ENCODE measurements at places on chromosomes 5 and 9. TPM values are rescaled to one million over a fixed set of nuclear protein-coding genes. Genes with fewer than 3 reads are reported as not detected.

Gene SLC9A3
- 9.9 TPM for total RNA-seq

DNA sequence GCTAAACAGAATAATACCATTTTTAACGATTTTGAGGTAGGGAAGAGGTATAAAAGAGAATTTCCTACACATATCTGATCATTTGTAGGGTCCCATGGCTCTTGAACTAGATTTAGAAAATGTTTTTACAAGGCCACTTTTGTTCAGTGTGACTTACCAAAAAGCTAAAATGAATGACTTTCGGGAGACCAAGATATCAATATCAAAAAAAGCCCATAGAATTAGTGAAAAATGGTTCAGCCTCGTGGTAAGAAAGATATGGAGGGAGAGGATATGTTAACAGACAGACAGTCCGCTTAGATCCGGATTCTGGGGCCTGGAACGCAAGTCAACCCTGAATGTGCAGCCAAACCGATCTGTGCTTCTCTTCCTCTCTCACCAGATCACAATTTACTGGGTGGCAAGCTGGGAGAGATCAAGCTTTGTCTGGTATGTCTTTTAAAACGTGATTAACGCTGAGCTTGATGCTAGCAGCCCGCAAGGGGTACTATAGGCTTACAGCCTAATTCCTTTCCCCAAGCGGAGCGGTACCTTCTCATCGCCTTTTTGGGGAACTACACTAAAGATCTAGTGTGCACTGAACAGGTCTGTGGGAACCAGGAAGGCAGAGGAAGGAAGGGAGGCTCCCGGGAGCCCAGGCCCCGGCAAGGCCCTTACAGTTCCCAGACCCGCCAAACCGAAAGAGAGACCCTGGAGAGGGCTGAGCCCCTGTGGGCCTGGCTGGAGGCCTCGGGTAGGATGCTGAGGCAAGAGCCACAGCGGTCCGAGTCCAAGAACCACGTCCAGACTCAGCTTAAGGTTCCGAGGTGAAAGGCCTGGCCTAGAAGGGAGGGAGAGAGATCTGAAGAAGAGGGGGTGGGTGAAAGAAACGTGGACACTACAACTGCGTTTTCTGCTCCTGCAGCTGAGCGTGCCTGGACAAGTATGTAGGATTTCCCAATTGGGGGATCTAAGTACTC lies 2.9 kb downstream of the NR2F1-AS1 start:
- no peaks in the 10 kb centered on the region for H3K36me3 ChIP-seq
- no peak for DNase-seq
- H3K4me3 ChIP-seq = no peak overlapping the region
- H3K27ac ChIP-seq = no peak overlapping the region
- H3K27me3 ChIP-seq = peaks cover 6% of the 10 kb centered on the region

DNA sequence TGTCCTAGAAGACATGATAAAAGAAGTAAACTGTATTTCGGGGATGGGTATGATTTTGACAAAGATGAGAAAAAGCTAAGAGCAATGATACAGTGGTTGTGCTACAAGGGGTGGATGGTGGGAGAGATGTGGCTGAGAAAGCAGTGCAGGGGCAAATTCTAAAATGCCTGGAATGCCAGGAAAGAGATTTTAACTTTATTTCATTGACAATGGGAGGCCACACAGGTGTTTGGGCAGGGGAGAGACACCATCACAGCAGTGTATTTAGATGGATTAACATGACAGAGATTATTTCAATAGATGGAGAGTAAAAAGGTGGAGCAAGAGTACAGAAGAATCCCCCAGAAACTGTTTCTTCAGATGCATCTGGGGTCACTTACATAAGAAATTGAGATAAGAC lies 71.2 kb downstream of the MAMDC2 start:
- H3K27me3 ChIP-seq = no peaks in the 10 kb centered on the region
- H3K27ac ChIP-seq = no peak overlapping the region
- no peaks in the 10 kb centered on the region for H3K4me1 ChIP-seq
- DNase-seq = no peak

Gene CTXN3
- total RNA-seq = not detected

- H3K36me3 ChIP-seq = peaks cover 22% of the 10 kb centered on the region
- no peaks in the 10 kb centered on the region for H3K27me3 ChIP-seq
- no peak overlapping the region for H3K27ac ChIP-seq
- no peak overlapping the region for H3K4me3 ChIP-seq
Measured at GRCh38 chr9:130220352-130220751, 45.2 kb upstream of the HMCN2 start.

GRCh38 chr9:137087409-137087925 lies 682 bp downstream of the MAN1B1 start:
- no peak for DNase-seq
- peaks cover 17% of the 10 kb centered on the region for H3K4me1 ChIP-seq
- peak overlapping the region; percentile 96 for H3K27ac ChIP-seq
- peaks cover 5% of the 10 kb centered on the region for H3K36me3 ChIP-seq
- peak overlapping the region; percentile 74 for H3K4me3 ChIP-seq
- no peaks in the 10 kb centered on the region for H3K27me3 ChIP-seq

DNA sequence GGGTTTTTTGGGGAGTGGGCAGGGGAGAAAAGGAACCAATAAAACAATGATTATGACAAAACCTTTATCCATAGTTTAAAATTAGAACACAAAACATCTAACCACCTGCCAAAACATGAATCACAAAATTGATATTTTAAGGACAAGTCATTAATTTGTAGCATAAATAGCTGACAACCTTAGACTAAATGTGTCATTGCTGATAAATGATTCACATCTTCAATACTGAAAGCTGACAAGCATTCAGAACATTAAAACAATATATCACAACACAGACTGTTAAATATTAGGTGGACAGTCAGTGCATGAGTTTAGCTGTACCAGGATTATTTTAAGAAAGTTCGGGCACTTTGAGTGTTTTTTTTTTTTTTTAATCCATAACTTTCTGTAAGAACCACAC lies 71.5 kb downstream of the NR3C1 start:
- no peak overlapping the region for H3K27ac ChIP-seq
- no peak overlapping the region for H3K4me3 ChIP-seq
- H3K36me3 ChIP-seq = no peaks in the 10 kb centered on the region
- H3K27me3 ChIP-seq = no peaks in the 10 kb centered on the region

GRCh38 chr5:4862500-4862899 lies 277.6 kb upstream of the ADAMTS16 start:
- no peaks in the 10 kb centered on the region for H3K36me3 ChIP-seq
- no peak overlapping the region for H3K4me3 ChIP-seq
- H3K4me1 ChIP-seq = no peaks in the 10 kb centered on the region
- no peak overlapping the region for H3K27ac ChIP-seq
- no peaks in the 10 kb centered on the region for H3K27me3 ChIP-seq

GRCh38 chr5:170269579-170269978 lies 28.0 kb downstream of the LCP2 start:
- no peak overlapping the region for H3K4me3 ChIP-seq
- H3K27me3 ChIP-seq = no peaks in the 10 kb centered on the region
- H3K27ac ChIP-seq = no peak overlapping the region
- no peak for DNase-seq
- H3K36me3 ChIP-seq = no peaks in the 10 kb centered on the region

DNA sequence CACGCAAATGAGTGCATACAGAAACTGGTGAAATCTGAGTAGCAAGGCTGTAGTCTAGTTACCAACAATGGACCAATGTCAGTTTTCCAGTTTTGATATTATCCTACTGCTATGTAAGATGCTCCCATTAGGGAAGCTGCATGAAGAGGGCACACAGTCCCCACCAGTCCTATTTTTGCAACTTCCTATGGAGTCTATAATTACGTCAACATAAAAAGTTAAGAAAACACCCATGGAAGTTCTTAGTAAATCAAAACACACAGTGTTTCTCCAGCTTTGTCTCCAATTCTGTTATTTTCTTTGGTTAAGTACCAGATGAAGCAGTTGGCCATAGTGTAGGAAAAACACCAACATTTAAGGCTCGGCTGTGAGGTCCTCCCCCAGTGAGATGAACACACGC lies 58.7 kb downstream of the FAT2 start:
- H3K36me3 ChIP-seq = no peaks in the 10 kb centered on the region
- H3K27me3 ChIP-seq = no peaks in the 10 kb centered on the region
- H3K27ac ChIP-seq = no peak overlapping the region
- no peak for DNase-seq
- no peak overlapping the region for H3K4me3 ChIP-seq

DNA sequence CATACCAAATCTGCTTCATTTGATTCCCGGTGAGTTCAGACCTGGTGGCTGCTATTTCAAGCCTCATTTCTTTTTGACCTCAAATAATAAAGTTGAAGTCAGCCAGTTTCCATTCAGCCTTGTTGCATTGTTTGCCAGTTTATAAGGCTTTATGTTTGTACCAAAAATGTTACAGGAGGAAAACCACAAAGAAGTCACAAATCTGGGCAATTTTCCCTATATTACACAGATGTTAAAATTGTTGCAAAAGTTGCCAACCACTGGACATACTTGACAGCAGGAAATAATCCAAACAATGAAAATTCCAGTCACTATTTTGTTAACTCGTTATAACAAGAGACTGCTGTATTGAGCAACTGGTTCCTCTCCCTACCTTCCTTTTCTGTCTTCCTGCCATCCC lies 1325.0 kb upstream of the DMAC1 start:
- no peak overlapping the region for H3K4me3 ChIP-seq
- DNase-seq = no peak
- no peak overlapping the region for H3K27ac ChIP-seq
- H3K4me1 ChIP-seq = no peaks in the 10 kb centered on the region

DNA sequence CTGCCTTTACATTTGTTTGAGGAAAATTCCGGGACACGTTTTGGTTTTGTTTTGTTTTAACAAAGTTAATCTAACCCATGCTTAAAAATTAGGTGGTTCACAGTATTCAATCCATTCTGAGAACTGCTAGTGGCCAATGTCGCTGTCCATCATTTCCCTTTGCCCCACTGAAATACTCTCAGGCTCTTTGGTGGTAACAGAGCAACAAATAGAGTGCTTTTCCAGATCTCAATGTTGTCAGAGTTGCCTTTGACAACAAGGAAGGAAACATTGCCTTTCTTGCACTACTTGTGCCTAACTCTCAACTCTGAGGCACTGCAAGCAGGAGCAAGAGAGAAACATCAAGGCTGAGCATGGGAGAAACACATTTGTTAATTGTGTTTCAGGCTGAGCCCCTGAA lies 154.0 kb downstream of the MCTP1 start:
- DNase-seq = no peak
- no peaks in the 10 kb centered on the region for H3K4me1 ChIP-seq
- no peaks in the 10 kb centered on the region for H3K36me3 ChIP-seq
- H3K4me3 ChIP-seq = no peak overlapping the region
- no peak overlapping the region for H3K27ac ChIP-seq

DNA sequence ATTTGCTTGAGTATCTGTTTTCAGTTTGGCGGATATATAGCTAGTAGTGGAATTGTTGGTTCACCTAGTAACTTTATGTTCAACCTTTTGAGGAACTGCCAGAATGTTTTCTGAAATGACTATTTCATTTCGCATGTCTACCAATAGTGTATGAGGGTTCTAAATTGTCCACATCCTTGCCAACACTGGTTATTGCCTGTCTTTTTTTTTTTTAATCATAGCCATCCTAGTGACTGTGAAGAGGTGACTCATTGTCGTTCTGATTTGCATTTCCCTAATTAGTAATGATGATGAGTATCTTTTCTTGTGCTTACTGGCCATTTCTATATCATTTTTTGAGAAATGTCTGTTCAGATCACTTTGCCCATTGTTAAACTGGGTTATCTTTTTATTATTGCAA lies 52.5 kb downstream of the PRLR start:
- no peak overlapping the region for H3K4me3 ChIP-seq
- no peak for DNase-seq
- H3K27me3 ChIP-seq = no peaks in the 10 kb centered on the region
- no peaks in the 10 kb centered on the region for H3K36me3 ChIP-seq
- H3K27ac ChIP-seq = no peak overlapping the region
- H3K4me1 ChIP-seq = no peaks in the 10 kb centered on the region

DNA sequence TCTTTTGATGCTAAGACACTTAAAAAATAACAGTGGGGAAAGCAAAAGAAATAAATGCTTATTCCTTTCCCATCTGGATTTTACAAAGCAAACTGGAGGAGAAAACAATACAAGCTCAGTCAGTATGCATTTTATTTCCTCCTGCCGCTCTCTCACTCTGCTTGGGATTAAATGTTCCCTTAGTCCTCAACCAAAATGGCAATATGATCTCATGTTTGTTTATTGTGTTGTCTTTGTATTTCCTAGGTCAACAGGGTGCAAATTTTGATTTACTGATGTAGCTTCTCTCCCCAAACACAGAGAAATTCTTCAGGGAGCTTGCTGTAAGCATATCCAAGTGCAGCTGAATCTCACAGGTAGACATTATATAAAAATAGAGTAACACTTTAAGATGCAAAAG lies 92.1 kb upstream of the ERBIN start:
- H3K4me1 ChIP-seq = no peaks in the 10 kb centered on the region
- DNase-seq = no peak
- H3K4me3 ChIP-seq = no peak overlapping the region
- H3K27ac ChIP-seq = no peak overlapping the region
- no peaks in the 10 kb centered on the region for H3K27me3 ChIP-seq

DNA sequence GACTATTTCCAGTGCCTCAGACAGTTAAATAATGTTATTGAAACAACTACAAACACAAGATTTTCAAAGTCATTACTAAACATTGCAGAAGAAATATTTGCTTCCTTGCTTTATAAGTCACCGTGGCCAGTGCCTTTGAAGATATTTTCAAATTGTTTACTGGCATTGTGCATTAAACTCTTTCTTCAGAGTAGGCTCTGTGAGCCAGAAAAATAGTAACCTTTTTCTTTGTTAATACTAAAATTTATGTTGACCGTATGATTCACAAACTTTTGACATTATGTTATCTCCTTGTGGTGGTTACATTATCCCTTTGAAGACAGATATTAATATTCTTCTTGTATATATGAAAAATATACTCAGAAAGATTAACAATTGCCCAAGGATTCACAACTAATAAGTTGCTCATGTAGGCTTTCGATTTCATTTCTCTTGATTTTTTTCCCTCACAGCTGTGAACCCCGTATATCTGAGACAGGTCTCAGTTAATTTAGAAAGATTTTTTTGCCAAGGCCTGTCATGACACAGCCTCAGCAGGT lies 140.1 kb downstream of the NR3C1 start:
- no peak overlapping the region for H3K4me3 ChIP-seq
- H3K27me3 ChIP-seq = no peaks in the 10 kb centered on the region
- H3K36me3 ChIP-seq = no peaks in the 10 kb centered on the region
- no peak overlapping the region for H3K27ac ChIP-seq

DNA sequence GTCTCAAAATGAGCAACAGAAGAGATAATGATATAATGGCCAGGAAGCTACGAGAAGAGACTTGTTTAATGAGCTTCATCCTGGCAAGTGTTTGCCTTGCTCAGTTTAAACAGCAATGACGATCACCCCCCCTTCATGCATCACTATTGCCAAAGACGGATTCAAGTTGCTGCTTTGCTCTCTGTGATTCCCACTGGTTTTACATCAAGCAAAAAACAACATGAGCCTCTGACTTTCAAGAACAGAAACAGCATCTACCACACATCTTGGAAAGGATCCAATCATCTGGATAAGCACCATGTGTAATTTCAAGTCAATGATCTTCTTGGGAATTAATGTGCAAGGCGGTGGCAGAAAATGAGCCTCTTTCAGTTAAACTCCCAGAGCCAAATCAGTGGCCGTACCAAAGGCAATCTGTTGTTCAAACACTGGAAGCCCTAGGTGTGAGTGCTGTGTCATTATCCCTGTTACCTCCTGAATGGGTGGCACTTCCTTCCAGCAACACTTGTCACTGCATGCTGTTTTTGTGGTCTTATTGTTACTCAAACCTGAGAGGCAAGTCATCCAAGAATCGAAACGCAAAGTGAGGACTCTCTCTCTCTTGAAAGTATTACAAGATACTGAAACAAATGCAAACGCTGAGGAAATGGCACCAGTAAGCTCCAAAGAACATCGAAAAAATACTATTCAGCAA lies 72.8 kb downstream of the MED27 start:
- no peak overlapping the region for H3K27ac ChIP-seq
- no peaks in the 10 kb centered on the region for H3K4me1 ChIP-seq
- no peaks in the 10 kb centered on the region for H3K27me3 ChIP-seq
- DNase-seq = no peak

Gene TICAM2
- total RNA-seq = 0.53 TPM

Measured in ascending aorta (tissue), 2 donors.